ENCODE measurements at places on chromosomes 4 and X.

DNA sequence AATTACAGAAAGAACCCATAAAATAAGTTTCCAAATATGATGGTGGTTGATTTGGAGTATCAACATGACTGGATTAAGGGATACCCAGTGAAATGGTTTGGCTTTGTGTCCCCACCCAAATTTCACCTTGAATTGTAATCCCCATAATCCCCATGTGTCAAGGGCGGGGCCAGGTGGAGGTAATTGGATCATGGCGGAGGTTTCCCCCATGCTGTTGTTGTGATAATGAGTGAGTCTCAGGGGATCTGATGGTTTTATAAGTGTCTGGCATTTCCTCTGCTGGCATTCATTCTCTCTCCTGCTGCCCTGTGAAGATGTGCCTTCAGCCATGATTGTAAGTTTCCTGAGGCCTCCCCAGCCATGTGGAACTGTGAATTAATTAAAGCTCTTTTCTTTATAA lies 39.1 kb downstream of the WDFY3 start:
- no peak for DNase-seq

DNA sequence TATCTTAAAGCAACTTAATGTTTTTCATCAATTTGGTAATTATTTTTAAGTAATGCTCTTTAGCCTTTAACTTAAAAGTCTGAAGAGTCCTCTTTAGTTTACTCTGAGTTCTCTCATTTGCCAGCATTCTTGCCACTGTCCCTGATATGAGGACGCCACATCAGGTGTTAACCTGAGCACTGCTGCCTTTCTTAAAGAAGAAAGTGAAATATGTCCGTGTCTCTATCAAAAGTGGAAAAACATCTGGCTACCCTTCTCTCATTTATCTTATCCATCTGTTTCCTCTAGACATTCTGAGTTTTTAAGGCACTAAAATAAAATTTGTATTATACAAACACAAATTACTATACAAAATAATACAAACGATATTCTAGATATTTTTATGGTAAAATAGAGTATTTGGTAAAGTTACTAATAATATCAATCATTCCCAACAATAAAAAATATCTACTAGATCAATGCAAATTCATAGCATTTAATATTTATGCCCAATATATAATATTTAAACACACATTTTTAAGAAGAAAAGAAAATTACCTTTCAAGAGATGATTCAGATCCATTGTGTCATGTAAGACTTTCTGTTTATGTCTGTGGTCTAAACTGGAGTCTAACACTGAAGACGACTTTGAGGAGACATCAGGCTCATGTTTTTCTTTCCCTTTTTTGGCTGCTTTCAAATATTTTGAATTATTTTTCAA lies 14.0 kb downstream of the CFAP97 start:
- no peak for DNase-seq

DNA sequence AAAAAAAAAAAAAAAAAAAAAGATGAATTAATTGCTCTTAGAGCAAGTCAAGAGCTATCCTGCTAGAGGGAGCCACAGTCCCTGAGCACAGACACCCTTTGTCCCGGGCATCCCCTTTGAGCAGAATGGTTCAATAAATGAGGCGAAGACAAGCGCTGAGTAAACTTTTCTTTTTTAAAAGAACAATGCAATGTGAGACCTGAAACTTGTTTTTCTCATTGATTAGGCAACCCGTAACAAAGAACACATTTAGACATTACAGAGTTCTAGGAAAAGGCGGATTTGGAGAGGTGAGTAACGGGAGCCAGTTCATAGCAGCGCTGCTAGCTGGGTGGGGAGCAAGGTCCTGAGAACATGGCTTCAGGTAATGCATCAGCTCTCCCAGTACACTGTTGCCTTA lies 46.1 kb downstream of the GRK4 start:
- no peak for DNase-seq

DNA sequence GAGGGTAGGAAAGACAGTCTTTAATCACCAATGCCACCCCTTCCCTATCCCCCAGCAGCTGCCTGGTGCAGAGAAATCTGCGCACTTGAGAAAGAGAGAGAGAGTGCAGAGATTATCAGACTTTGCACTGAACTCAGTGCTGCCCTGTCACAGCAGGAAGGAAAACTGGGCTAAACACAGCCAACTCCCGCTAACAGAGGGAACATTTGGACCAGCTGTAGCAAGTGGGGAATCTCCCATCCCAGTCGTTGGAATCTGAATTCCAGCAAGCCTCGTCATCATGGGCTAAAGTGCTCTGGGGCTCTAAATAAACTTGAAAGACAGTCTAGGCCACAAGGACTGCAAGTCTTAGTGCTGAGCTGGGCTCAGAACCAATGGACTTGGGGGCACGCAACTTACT lies 168.7 kb downstream of the DLG3 start:
- DNase-seq: peak; percentile 39

- no peak for DNase-seq
Observed at GRCh38 chr4:28754376-28754775, 1893.7 kb downstream of the STIM2 start.

GRCh38 chr4:122588453-122589238 lies 32.2 kb downstream of the IL21 start:
- DNase-seq: no peak

DNA sequence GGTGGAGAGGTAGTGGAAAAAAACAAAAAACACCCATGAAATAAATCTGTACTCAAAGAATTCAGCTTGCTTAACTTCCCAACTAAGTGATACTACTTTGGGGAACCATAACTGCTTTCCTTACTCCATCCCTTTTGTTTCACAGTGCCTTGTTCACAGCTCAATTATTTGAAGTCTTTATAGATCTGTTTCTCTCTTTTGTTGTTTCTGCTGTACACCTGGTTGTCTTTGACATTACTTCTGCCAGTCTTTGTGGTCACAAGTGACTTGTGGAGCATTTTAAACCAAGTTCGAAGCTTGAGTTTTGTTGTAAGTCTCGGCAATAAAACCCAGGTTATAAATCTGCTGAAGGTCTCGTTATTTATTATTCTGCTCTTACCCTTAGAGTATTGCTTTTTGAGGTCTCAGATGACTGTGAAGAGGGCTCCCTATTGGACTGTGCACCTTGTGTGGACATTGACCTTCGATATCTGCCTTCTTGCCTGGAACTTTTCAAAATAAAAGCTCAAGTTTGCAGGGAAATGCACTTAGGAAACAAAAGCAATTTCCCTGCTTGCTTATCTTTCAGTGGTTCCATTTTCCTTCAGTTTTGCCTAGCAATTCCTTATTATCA lies 59.8 kb downstream of the ANK2 start:
- no peak for DNase-seq

DNA sequence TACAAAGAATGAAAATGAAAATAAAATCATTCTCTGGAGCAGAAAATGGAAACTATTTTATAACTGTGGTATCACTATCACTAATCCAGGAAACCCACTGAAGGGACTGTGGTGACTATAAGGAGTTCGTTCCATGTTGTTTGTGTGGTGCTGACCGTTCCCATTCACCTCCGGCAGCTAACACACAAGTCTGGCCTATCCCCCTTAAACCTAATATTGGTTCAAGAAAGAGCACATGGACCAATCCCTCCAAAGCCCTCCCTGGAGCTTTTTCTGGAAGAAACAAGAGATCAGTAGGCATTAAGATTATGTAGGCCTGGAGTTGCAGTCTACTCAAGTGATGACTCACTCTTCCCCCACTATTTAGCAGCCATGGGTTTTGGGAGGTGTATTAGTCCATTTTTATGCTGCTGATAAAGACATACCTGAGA lies 25.9 kb upstream of the FAM241A start:
- no peak for DNase-seq

DNA sequence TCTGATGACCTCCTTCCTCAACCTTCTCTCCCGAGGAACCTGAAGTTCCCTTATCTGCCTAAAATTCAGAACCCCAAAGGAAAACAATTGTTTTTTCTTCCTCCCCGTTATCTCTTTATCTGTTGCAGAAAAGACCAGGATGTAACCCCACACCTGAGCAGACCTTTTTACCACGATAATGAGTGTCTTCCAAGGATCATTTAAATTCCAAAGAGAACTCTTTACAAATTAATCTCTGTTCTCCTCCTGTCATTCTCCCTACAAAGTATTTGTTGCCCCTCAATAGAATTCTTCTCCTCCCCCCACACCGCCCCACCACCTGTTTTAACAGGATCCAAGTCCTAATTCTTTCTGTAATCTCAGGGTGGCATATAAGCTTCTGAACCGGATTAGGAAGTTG lies 78.5 kb upstream of the NLGN4X start:
- DNase-seq: no peak

GRCh38 chrX:38260231-38260630 lies 39.6 kb upstream of the SRPX start:
- DNase-seq: peak; percentile 26

GRCh38 chr4:22522706-22523501 lies 7.0 kb upstream of the ADGRA3 start:
- DNase-seq: no peak

- DNase-seq: peak; percentile 28
Observed at GRCh38 chrX:70664726-70665125, 220.1 kb downstream of the DLG3 start.

DNA sequence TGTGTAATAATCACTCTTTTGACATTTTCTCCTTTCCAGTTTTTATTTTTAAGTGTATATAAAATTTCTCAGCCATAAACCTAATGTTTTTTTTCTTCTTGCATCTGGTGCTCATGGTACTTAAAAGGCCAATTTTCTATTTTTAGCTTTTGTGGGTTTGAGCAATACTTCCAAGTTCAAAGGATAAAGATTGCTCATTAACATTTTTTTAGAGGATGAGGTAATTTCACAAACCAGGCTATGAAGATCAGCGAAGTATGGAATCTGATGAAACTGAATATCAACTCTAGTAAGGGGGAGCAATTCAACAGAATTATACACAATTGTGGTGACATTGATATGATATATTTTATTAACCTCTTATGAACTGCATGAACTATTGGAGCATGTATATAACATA lies 25.8 kb upstream of the KLHL34 start:
- DNase-seq: no peak

- DNase-seq: no peak
Observed at GRCh38 chr4:168498251-168498650, 1.4 kb downstream of the PALLD start.

GRCh38 chr4:65515646-65516045 lies 154.6 kb downstream of the EPHA5 start:
- DNase-seq: no peak

DNA sequence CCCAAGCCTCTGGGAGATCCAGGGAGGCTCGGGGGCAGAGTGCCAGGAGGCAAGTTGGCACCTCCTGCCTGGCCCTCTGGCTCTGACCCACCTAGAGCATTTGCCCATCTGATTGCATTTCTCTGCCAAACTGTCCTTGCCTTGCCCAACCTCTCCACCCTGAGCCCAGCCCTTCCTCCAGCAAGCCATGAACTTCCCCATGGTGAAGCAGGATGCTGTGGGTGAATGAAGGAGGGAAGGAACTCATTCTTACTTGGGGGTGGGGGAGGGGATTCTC lies 9.3 kb upstream of the CNGA2 start:
- no peak for DNase-seq

- DNase-seq: no peak
Observed at GRCh38 chrX:85870585-85870984, 176.8 kb downstream of the CHM start.

- DNase-seq: no peak
Observed at GRCh38 chrX:153781428-153782047, 697 bp downstream of the SRPK3 start.

DNA sequence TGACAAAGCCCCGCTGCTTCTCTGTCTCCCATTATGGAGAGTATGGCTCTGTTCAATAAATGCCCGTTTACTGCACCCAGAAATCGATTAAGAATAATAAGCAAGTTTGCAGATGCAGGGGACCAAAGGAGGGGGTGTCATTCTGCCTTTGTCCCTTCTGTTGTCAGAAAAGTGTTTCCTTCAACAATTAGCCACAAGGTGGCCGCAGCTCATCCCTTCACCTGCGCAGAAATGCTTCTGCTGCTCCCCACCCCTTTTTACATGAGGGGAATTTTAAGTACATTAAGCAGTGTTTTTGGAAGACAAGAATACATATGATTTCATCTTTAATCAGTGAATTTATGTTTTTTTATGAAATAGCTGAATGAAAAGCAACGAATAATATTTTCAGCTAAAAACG lies 175.6 kb upstream of the ARX start:
- no peak for DNase-seq

DNA sequence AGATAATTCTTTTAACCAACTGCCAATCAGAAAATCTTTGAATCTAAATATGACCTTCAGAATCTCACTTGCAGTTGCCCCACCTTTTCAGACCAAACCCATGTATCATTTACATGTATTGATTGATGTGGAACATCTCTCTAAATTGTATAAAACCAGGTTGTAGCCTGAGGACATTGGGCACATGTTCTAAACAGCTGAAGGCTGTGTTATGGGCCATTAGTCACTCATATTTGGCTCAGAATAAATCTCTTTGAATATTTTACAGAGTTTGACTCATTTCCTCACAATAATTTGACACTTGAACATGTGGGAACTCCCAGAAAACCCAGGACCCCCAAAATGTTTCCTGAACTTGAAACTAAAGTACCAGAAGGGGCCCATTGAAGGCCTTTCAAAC lies 58.7 kb downstream of the UGT2B10 start:
- DNase-seq: peak; percentile 3

- no peak for DNase-seq
Observed at GRCh38 chrX:16250296-16250695, 83.0 kb downstream of the MAGEB17 start.

DNA sequence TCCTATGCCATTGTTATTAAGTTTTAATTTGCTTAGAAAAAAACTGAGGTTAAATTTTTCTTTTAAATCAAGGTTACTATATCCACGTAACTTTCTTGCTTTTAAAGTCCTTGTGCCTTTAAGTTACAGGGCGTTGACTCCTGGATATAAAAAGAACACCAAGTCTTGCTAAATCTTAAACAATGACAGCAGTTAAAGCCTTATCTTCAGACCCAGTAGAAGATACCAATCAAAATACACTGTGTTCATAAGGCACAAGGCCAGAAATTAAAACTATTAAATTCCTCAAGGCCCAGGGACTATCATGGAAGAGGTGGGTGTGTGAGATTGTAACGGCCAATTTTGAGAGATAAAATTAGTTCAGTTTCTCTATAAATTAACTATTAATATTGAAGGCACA lies 60.4 kb downstream of the PAGE2 start:
- DNase-seq: no peak

DNA sequence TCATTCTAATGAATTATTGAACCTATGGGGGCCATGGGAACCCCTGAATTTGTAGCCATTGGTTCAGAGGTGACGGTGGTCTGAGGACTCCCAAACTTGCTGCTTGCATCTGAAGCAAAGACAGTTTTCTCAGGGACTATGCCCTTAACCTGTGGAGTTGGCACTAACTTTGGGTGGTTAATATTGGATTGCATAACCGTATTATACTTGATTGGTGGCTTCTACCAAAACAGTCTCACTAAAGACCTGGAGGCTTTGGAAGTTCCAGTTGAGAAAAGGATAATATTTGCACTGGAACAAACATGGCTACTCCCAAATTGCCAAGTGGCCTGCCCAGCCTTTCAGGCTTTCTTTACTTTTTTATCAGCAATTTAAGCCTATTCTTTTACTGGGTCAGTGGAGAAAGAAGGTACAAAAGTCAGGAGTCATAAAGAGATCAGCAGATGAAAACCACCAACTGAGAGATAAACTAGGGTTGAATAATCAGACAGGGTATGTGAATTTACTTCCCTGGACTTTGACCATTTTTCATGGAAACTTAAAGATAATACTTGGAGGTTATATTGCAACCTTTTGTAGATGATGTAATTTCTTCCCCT lies 7.9 kb upstream of the KLHL8 start:
- DNase-seq: no peak

Data from kidney tubule cell (primary cell).